ENCODE measurements at places on chromosomes 4 and X.
A peak's percentile ranks its signal among the peaks of the same experiment; 100 is the strongest.

- DNase-seq = peak; percentile 41
These were observed 21.3 kb downstream of the ETDA start for GRCh38 chrX:135273162-135273561.

DNA sequence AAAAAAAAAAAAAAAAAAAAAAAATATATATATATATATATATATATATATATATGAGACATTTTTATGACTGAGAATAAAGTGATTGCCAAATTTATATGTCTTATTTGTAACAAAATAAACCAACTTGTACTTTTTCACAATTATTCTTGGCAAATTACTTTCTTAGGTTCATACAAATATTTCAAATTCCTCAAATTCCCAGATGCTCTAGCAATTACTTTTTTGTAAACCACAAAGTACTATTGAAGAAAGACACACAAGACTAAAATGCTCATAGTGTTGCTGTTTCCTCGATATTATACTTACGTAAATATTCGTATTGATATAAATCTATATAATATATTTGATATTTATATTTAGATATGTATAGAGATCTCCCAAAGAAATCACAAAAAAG, 390.0 kb downstream of the FAT4 start:
- peak; percentile 55 for DNase-seq

GRCh38 chr4:176879380-176880116, 86.8 kb upstream of the VEGFC start:
- DNase-seq = no peak

DNA sequence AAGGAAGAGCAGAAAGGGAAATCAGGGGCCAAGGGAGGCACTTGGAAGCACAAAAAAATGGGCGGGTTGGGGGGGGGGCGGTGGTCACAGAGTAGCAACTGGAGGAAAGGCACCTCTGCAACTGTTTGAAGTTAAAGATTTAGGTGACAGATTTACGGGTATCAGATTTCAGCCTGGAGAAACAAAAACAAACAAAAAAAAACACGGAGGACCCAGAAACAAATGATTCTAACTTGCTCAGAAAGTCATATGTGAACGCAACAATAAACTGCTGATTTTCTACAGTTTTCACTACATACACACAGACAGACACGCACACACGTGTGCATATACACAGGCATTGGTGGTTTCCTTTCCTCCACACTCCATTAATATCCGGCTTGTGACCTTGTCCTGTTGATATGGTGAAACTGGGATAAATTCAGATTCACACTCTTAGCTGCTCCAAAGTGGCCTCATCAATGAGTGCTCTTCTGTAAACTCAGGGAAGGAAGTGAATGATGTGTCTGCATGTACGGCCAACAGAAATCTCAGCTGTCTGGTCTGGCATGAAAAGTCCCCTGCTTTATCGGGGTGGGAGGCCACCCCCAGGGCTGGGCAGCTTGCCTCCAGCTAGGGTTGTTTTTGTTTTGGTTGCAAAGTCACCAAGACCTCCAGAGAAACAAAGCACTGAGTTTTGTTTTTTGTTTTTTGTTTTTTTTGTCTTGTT, 54.3 kb downstream of the CHST7 start:
- DNase-seq = no peak

- DNase-seq = no peak
These were observed 13.9 kb downstream of the CASP3 start for GRCh38 chr4:184635381-184635780.

DNA sequence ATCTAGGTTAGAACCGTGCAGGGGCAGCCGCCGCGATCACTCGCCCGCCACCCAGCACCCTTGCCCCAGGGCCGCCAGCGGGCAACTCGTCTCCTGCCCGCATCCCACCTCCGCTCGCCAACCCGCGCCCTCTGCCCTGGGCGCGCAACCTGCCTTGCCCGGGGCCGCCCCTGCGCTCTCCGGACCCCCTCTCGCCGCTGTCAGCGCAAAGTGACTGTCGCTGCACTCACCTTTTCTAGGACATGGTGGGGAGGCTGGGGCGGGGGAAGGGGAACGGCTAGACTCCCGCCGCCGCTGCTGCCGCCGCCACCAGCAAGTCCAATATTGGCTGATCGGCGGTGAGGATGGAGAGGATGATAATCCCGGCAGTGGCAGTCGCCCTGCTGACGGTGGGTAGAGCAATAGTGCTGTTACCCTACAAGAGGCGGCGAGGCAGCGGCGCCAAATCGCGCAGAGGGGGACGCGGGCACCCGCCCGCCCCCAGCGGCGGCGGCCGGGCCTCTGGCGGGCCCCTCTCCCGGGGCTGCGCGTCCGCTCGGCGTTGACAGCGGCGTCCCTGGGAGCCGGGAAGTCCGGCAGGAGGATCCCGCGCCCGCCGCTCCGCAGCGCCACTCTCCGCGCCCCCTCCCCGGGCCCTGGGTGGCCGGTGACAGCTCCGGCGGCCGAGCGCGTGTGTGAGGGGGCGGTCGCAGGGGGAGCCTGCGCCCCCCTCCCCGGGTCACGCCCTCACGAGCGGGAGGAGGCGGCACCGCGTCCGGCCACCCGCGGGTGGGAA, 2.3 kb upstream of the NR3C2 start:
- DNase-seq = peak; percentile 71

GRCh38 chr4:4930677-4931076, 71.2 kb downstream of the MSX1 start:
- DNase-seq = no peak

DNA sequence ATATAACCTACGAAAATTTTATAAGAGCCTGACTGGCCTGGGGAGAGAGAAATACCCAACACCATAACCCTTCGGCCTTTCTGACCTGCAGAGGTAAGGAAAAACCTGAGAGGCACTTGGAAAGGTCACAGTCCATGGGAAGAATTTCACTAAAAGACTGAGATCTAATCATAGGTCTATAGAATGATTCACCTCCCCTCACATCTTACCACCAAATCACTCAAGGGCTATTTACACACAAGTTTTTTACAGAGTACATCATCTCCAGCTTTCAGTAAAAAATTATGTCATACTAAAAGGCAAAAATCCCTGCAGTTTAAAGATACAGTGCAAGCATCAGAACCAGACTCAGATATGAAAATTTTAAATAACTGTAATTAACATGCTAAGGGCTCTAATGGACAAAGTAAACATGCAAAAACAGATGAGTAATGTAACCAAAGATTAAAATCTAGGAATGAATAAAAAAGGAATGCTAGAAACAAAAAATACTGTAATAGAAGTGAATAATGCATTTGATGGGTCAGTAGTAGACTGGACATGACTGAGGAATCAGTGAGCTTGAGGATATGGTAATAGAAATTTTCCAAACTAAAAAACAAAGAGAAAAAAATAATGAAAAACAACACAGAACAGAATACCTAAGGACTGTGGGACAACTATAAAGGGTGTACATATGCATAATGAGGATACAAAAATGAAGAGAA, 32.1 kb upstream of the SLC16A2 start:
- no peak for DNase-seq

GRCh38 chr4:7244751-7245320, 52.5 kb downstream of the SORCS2 start:
- DNase-seq = no peak

GRCh38 chr4:76087007-76087769, 12.7 kb downstream of the ART3 start:
- DNase-seq = peak; percentile 92

GRCh38 chr4:81060587-81061343, 30.3 kb downstream of the BMP3 start:
- no peak for DNase-seq

DNA sequence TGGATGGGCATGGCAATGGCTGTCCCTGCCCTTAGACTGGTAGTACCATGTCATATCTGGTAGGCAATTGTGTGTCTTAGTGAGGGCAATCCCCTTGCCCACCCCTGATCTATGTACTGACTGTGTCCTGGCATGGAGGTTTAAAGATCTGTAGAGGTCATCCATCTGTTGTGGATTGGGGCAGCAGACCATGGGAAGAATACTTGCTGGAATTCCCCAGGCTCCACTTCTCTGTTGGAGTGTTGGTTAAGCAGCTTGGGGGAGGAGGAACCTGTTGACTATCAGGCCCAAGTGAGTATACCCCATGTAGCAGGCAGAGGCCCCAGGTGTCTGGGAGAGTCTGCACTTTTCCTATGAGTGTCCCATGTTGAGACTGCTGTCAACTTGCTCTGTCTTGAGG, 246.7 kb upstream of the DIPK2B start:
- no peak for DNase-seq

DNA sequence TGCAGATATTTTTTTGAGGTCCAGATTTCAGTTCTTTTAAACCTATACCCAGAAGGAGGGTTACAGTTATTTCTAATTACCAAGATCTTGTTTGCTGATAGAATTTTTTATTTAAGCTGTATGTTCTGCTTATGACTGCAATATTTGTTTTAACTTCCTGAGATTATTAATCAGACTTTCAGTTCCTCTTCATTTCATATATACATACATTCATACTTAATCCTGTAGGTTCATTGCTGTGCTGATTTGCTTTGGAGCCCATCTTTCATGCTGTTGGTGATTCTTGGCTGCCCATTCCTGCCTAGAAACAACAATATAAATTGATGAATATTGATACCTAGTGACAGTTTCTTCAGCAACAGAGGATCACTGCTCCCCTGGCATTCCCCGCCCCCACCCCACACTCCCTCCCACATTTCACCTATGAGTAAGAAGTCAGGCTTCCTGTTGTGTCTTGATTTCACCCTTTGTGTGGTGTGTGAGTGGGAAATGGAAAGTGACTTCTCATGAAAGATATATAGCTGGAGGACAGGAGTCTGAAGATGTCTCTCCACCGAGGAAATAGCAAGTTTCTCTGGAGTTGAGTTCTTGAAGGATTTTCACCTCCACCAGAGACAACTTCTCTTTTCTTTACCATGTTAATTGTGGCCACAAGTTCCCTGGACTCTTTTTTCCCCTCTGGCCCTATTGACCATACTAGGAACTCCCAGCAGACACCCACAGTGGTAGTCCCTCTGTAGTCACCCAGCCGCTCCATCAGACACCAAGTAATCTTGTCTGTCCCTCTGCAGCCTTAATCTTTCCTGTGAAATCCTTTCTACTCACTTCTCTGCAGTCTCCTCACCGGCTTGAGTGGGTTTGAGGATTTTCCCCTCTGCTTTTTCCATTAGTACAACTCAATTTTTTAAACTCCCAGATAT, 118.4 kb downstream of the ASB9 start:
- DNase-seq = no peak

DNA sequence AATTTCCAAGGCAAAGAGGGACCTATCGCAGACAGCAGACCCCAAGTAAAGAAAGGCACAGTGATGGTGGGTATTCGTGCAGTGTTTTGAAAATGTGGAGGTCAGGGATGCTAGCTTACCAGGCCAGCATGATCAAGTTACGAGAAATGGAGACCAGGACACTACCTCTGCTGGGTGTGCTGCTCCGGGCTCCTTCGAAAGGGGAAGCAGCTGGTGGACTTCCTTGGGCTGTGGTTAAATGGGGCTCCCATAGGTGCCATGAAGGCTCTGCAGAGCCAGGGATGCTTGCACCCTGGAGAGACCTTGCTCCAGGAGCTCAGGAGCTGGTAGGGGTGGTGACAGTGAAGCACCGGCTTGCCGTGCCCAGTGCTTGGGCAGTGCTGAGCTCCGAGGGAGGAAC, 68.8 kb downstream of the TBL1X start:
- DNase-seq = no peak

DNA sequence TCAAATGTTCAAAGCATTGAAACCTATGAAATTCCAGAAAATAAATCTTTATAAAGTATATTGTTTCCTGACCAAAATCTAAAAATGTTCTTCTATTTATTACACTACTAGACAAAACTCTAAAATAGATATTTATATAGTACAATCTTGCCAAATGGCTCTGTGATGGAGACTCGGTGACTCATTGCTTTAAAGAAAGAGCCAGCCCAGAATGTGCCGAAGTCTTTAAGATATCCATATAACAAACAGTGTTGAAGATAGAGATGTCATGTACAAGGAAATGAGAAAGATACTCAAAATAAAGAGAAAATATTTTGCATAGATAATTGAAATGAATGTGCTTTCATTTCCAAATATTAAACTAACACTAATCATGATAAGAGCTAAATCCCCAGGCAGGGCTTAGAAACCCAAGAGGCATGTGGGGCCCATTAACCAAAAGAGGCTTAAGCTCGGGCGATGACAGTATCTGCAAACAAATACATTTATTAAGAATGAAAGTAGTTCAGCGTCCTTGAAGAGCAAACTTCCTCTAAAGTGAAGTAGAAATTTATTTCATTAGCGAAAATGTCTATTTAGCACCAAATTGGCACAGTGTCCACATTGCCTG, 102.1 kb upstream of the FAM9B start:
- DNase-seq = no peak

GRCh38 chr4:70269674-70270073, 27.3 kb downstream of the CSN3 start:
- peak; percentile 57 for DNase-seq

- DNase-seq = no peak
These were observed 14.3 kb downstream of the ZRSR2 start for GRCh38 chrX:15804563-15804962.

- DNase-seq = peak; percentile 34
These were observed 19.1 kb upstream of the KIAA0232 start for GRCh38 chr4:6763330-6763851.

- no peak for DNase-seq
These were observed 92.7 kb upstream of the TRIM2 start for GRCh38 chr4:153111426-153112040.
